ENCODE measurements at places on chromosomes 3 and 15. TPM values are rescaled to one million over a fixed set of nuclear protein-coding genes. Genes with fewer than 3 reads are reported as not detected.

The ACKR4 gene
- 1.1 TPM for total RNA-seq

The TRH gene
- total RNA-seq: not detected

The ERC2 gene
- 1.3 TPM for total RNA-seq

GRCh38 chr15:83099290-83099689 is 8.2 kb upstream of the TM6SF1 start:
- no peak overlapping the region for H3K4me3 ChIP-seq
- no peaks in the 10 kb centered on the region for H3K4me1 ChIP-seq
- no peak for DNase-seq
- H3K36me3 ChIP-seq: no peaks in the 10 kb centered on the region

DNA sequence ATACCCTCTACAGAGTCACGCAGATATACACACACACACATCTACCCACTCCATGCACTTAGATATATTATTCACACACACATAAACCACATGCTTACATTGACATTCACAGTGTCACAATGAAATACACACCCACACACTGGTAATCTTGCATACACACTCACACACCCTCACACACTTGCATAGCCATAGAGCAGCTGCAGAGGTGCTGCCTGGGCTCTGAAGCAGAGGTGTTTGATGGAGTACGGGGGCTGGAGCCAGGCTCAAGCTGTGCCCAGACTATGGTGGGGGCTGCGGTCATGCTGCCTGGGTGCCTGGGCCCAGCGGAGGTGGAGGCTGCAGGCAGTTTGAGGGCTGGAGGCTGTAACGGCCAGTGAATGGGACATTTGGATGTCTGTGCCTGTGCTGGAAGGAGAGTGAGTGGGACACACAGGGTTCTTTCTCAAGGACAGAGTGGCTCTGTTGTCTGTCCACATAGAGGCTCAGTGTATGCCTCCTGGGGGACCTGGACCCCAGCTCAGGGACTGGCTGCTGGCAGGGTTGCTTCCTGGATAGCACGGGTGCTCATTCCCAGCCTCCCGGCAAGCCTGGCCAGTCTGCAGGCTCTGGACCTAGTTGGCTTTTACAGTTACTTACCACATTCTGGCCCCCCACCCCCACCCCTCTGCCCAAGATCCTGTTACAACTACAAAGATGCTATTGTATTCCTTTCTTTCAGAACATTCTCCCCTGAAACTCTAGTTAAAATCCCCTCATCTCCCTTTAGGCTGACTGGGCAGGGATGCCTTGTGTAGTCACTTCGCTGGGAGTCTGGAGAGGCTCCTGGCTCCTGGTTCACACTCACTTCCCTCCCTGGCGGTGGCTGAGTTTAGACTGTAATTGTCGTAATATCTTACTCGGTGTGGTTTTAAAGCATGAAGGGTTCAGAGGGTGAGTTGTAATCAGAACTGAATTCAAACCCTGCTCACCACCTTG is 12.5 kb downstream of the GASK1A start:
- no peaks in the 10 kb centered on the region for H3K36me3 ChIP-seq
- no peak overlapping the region for H3K4me3 ChIP-seq
- no peaks in the 10 kb centered on the region for H3K27me3 ChIP-seq
- peak overlapping the region; percentile 38 for H3K27ac ChIP-seq
- no peak for DNase-seq

- no peak overlapping the region for H3K4me3 ChIP-seq
- H3K27ac ChIP-seq: no peak overlapping the region
- H3K36me3 ChIP-seq: no peaks in the 10 kb centered on the region
- no peaks in the 10 kb centered on the region for H3K4me1 ChIP-seq
- DNase-seq: no peak
Measured at GRCh38 chr3:46901061-46901460, 23.5 kb downstream of the PTH1R start.

DNA sequence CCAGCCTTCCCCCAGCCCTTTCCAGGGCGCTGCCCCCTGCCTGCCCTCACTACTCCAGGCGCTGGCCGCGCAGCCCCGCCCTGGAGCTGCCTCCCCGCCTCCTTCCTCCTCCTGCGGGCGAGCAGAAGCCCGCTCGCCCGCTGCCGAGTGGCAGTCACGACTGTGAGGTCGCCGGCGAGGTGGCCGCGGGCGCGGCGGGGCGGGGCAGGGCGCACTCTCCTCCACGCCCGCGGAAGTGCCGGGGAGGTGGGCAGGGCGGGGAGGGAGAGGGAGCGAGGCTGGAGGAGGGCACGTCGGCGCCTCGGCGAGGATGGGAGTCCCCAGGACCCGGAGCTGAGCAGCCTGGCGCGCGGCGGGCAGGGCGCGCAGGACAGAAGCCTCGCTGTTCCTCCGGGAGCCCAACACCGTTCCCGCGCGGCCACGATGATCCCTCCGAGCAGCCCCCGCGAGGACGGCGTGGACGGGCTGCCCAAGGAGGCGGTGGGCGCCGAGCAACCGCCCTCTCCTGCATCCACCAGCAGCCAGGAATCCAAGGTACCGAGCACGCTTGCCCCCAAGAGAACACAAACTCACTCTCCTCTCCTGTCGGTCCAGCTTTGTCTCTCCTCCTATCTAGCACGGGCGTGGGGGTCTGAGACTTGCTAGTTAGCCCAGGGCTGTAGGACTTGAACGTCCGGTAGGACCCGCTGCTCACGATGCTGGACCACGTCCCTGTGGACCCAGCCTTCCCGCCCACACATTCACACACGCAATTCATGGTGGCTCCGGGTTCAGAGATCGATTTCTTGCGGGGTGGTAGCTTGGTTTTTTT is at the start of gene STAC:
TSS of gene STAC (plus strand) at position 284 of the 811 bp plus-strand sequence. CDS start at position 424, 140 bp downstream.
- H3K4me3 ChIP-seq: peak within 1 kb of the TSS; percentile 85
- no peaks in the 10 kb centered on the region for H3K4me1 ChIP-seq
- H3K27me3 ChIP-seq: no peaks in the 10 kb centered on the region
- H3K36me3 ChIP-seq: no peaks in the 10 kb centered on the region
- H3K27ac ChIP-seq: peak within 1 kb of the TSS; percentile 52

- H3K4me1 ChIP-seq: no peaks in the 10 kb centered on the region
- H3K27ac ChIP-seq: peak overlapping the region; percentile 80
- DNase-seq: no peak
Measured at GRCh38 chr15:68586274-68586961, 7.6 kb downstream of the CORO2B start.

DNA sequence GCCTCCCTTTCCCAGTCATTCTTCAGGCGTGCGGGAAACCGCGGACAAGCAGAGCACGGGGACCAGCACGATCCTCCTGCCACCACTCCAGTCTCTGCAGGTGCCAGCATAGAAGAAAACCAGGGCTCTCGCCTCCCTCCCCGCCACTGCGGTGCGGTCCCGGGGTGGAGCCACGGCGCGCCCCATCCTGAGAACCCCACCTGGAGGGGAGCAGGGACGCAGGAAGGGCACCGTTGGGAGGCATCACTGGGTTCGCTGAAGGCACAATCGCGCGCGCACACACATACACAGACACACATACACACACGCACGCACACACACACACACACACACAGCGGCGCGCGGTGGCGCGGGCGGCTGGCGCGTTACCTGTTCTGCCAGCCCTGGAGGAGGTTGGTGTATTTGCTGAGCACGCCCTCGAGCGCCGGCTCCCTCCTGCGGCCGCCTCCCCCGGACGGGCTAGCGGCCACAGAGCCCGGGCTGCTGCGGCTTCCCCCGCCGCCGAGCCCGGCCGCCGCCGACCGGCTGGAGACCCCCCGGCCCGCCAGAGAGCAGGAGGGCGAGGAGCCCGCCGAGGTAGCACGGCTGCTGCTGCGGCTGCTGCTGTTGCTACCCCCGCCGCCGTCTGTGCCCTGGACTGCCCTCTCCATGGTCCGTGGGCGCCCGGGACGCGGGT is 394 bp downstream of the OSBPL10 start:
- H3K27ac ChIP-seq: peak overlapping the region; percentile 91
- DNase-seq: peak; percentile 52
- H3K27me3 ChIP-seq: no peaks in the 10 kb centered on the region
- peak overlapping the region; percentile 68 for H3K4me3 ChIP-seq
